ENCODE measurements at places on chromosomes 11 and 22.

DNA sequence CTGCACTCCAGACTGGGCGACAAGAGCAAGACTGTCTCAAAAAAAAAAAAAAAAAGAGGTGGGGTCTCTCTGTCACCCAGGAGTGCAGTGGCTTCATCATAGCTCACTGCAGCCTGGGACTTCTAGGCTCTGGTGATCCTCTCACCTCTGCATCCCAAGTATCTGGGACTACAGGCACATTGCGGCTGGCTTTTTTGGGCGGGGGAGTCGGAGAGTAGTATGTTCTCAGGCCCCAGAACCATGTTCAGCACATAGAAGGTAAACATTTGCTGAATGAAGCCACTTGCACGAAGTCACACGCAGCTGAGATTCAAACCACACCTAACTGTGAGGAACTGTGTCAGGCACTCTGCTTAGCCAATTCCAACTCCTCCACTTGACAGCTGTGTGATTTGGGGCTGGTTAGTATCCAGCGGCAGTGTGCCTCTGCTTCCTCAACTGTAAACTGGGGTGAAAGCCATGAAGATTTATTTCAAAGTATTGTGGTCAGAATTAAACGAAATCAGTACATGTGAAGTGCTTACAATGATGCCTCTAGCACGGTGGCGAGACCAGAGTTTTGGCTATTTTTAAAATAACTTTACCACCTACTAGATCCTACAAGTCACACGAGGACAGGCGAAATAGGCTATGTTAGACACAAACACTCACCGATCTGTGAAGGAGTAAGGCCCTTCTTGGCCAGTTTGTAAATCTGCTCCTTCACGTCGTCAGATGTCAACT lies 789 bp downstream of the RPS13 start:
- DNase-seq: no peak

DNA sequence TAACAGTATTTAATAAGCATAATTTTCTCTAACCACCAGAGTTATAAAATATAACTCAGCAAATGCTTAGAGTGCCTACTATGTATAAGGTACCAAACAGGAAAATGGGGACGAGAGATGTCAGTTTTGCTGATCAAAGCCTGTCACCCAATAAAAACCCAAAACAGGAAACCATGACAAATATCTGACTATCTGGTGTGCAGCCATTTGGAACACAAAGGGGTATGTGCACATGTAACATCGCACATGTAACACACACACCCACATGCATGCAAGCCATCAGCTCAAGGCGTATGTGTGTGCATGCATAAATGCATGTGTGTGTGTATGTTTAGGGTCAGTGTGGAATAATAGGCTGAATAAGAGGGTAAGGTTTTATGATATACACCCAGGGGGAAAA lies 64.2 kb downstream of the PRR5L start:
- no peak for DNase-seq

- DNase-seq: no peak
These were observed 39.1 kb upstream of the SHISAL1 start for GRCh38 chr22:44351685-44352377.

- DNase-seq: no peak
These were observed 64.5 kb upstream of the LDLRAD3 start for GRCh38 chr11:35879361-35879760.

GRCh38 chr11:74256378-74257133 lies 54.9 kb downstream of the P4HA3 start:
- no peak for DNase-seq
